Fibroblast of the conjunctiva (primary cell): ENCODE measurements at places on chromosomes 1 and 21.
A peak's percentile ranks its signal among the peaks of the same experiment; 100 is the strongest.

DNA sequence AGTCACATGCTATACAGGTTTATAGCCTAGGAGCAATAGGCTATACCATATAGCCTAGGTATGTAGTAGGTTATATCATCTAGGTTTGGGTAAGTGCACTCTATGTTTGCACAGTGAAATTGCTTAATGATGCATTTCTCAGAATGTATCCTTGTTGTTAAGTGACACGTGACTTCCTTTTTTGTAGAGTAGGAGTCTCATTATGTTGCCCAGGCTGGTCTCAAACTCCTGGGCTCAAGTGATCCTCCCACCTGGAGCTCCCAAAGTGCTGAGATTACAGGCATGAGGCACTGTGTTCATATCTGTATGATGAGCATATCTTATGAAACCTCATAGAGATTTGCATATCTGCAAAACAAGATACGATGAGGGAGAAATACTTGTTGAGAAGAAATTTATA, 13.8 kb upstream of the ABCB10 start:
- DNase-seq: no peak

- DNase-seq: no peak
Observed at GRCh38 chr1:177229781-177230180, 59.0 kb downstream of the BRINP2 start.

DNA sequence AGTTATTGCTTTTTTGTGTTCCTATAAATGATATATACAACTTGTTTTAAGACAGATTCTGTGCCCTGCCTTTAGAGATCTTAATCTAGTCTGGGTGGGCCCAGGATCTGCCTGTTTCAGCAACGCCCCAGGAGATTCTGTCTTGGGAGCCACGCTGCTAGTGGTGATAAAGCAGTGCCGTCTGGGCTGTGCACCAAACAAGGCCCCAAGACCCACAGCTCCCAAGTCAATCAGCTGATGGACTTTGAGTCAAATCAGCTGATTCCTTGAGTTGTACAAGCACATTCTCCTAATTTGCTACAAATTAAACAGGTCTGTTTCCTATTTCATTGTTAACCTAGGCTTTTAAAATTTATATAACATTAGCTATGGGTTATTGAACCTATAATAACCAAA, 15.7 kb upstream of the SLC44A3 start:
- no peak for DNase-seq

DNA sequence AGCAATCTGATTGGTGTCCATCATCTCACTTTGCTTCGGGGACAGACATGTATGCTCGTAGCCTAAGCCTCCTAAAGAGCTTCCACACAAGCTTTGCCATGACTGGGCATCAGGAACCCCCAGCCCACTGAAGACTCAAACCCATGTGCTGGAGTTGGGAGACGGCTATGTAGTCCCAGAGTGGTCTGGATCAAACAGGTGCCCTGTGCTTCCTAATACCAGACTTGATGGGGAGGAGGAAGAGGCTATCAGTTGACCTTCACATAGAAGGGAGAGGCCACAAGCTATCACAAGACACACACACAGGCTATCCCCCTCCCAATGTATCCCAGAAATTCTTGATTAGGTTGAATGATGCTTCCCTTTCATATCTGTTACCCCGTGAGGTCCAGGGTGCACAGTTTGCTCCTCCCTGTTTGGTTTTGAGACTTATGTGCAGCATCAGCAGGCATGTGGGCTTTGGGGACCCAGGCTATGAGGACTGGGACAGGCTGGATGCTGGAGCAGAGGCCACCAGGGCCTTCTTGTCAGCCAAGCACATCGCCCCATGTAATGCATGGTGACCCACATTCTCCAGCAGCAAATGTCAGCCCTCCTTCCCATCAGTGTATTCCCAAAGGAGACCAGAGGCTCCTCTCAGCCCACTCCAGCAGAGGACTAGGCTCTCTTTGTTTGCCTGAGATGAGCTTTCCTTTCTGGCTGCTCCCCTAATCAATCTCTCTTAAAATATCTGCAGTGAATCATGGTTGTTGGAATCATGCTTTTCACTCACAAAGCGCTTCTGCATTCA, 159.8 kb downstream of the GRIK3 start:
- DNase-seq: no peak

GRCh38 chr1:17569200-17570139, 30.0 kb downstream of the ARHGEF10L start:
- DNase-seq: peak; percentile 83

DNA sequence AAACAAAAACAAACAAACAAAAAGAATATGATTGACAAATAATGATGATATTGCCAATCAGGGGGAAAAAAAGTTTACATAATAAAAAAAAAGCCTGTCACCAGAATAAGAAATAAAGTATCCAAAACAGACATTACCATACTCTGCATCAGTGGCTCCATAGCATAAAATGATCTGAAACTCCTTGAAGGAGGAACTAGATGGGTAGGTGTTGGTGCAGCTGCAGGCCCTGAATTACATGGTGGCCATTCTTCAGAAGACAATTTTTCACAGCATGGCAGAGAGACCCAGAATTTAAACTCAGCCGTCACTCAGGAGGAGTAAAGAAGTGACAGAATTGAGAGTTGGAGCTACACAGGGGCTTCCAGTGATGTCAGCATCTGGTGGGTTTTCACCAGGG, 60.2 kb downstream of the GLUL start:
- no peak for DNase-seq

DNA sequence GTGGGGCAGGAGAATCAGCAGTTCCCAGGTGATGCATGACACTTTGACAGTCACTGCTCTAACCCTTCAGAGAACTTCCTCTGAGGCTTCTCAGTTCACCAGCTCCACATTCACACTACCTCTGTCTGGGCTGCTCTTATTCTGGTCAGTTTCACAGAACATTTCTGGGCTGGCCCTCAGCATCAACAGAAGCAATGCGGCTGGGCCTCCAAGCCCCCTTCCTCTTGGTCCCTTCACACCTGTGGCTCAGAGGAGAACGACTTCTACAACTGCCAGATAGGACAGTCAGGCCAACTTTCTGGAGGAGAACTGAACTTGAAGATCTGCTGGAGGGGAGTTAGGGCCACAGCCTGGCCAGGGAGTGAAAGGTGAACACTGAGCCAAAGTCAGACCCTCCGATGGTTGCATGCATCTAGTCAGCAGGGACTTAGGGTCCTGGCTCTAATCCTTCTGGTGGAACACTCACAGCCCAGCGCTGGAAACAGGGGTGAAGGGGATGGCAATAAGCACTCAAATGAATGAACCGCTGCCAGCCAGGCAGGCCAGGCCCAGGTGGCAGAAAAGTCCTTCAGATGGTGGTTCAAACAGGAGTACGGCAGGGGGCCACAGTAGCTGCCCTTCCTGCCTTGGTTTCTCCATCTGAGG, 274.1 kb downstream of the FOXD2 start:
- DNase-seq: no peak

- no peak for DNase-seq
Observed at GRCh38 chr1:28508435-28508754, 2.6 kb downstream of the RCC1 start.

- no peak for DNase-seq
Observed at GRCh38 chr1:16348414-16349182, 3.7 kb downstream of the FBXO42 start.

GRCh38 chr1:109240158-109241152, 8.9 kb upstream of the CELSR2 start:
- DNase-seq: peak; percentile 65

DNA sequence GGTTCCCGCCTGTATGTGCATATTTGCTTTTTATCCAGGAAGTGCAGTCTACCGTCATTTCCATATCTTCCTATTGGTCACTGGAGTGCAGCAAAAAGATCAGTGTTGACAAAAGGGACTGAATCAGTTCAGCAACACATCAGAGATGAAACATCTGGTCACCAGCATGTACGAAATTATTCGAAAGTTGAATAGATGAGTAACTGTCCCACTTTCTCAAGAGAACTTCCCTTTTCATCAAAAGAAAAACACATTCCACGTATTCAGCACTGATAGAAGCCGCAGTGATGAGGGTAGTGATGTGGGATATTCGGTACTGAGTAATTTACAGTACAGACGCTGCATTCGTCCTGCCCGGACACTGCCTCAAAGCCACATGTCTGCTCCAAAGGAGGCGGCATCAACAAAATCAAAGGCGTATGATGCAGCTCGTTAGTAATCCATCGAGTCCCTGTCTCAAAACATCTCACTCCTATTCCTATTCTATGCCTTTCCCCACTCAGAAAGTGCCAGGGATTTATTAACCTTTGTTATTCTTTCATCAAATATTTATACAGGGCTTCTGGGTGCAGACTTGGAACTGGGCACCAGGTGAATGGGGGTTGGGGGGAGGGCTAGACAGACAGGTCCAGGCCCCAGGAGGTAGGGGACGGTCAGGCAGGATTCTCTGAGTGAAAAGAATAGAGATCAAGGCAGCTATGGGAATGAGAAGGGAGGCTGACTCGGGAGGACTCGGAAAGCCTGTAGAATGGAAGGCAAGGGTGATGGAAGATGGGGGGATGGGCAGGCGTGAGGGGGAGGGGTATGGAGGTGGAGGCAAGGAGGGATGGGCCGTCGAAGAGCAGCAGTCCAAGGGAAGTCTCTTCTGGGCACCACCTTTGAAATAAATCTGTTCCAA, 79.5 kb upstream of the SLC45A1 start:
- peak; percentile 31 for DNase-seq

DNA sequence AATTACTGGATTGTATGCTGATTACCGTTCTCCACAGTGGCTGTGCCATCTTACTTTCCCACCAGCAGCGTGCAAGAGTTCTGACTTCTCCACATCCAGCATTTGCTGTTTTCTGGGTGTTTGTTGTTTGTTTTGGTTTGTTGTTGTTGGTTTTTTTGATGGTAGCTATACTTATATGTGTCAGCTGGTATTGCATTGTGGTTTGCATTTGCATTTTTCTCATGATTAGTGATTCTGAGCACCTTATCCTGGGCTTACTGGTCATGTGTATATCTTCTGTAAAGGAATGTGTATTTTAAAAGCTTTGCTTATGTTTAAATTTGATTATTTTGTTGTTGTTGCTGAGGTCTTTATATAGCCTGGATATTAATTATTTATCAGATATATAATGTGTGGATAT, 66.9 kb upstream of the MAP1LC3C start:
- no peak for DNase-seq

DNA sequence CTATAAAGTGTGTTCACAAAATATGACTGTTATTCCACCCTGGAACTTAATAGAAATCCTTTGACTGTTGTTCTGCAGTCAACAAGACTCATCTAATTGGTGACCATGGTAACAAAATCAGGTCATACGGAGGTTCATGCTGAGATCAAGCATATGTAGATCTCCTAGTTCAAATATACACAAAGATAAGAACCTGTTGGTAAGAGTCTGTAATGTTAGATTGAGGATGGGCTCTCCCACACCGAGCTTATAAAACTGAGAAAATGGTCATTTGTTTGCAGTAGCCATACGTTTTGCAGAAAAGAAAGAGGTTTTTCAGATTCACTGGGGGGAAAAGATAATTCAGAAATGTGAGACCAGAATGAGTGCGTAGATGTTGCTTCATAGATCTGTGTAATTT, 468.1 kb downstream of the RPS6KC1 start:
- no peak for DNase-seq

DNA sequence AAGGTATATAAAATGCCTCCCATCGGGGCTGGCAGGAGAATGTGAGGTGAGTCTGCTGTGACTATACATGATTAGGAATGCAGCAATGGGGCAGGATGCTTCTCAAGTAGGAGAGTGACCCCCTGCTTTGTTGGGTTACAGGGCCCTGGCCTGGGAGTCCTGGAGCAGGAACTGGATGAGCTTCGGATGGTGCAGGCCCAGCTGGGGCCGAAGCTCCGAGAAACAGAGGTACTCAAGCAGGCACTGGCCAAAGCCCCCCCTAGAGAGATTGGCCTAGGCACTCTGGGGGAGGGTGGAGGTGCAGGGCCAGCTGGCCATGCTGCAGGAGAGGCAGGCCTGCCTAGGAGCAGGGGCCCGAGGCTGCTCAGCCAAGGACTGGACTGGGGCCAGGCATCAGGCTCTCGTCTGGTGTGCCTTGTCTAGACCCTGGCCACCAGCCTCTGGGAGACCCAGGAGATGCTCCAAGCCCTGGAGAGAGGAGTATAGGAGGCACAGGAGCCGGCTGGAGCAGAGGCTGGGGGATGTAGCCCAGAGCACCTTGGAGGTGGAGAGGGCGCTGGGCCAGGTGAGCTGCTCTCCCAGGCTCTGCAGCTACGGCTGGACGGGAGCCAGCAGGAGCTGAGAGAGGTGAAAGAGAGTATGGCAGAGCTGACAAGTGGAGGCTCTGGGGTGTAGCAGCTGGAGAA, 32.8 kb upstream of the PKP1 start:
- DNase-seq: no peak

DNA sequence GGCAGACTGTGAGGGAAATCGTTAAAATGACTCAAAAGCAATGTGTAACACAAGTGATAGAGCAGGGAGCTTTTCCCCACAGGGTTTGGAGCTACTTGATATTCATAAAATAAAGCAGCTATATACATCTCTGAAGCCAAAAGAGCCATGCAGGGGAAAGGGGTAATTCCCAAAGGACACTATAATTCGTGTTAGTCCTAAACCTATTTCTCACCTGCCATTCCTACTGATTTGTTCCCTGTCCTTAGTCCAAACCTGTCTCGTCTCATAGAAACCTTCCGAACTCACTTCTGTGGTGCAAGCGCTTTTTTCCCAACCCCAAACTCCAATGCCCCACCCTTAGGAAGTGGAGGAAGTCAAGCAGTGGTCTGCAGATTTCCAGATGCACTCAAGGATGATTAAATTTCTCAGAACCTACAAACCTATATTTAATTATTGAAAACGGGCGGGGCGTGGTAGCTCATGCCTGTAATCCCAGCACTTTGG, 946 bp upstream of the HNRNPR start:
- DNase-seq: no peak

DNA sequence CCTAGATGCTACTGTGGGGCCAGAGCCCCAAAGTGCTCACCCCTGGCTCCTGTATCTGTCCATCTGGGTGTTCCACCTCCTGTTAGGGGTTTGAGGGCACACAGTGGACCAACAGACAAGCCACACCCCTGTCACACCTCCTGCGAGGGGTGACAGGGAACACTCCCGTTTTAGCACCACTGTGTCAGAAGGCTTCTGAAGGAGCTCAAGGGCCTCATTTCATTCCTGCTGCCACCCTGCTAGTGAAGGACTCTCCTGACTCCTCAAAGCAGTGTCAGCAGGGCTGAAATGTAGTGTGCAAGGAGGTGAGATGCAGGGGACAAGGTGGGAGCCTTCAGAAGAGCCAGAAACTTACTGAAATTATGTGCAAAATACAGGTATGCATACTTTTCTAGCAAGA, 174.6 kb downstream of the GPATCH2 start:
- DNase-seq: no peak

DNA sequence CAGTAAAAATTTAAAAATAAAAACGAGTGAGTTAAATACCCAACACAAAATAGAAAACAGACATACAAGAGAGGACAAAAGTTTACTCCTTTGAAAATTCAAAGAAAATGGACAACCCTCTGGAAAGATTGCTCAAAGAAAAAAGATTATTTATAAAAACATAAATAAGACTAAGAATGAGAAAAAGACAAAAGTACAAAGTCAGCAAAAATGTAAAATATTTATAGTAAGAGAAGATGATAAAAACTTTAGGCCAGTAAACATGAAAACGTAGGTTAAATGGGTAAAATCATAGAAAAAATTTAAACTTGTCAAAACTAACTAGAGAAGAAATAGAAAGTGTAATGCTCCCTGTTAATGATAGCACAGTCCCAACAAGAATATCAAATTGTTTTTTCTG, 31.9 kb upstream of the SLC45A1 start:
- no peak for DNase-seq
